ENCODE measurements at places on chromosomes 11 and 22.

DNA sequence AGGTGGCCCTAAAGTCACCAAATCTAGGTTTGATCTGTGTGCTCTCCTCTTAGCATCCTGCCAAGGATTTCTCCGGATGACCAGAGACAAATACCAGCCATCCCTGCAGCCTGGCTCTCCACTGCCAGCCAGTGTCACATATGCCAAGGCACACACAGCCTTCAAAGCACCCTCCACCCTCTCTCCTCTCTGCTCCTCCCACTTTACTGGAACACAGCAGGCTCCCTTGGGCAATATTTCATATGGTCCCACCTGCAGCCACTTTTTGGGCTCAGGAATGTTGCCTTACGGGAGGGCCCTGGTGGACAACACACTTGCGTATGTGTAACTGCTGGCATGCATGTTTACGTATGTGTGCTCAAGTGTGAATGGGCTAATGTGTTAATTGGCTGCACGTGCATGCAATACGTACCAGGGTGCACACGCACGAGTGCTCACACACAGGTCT lies 183.9 kb downstream of the CEP164 start:
- no peak for DNase-seq

DNA sequence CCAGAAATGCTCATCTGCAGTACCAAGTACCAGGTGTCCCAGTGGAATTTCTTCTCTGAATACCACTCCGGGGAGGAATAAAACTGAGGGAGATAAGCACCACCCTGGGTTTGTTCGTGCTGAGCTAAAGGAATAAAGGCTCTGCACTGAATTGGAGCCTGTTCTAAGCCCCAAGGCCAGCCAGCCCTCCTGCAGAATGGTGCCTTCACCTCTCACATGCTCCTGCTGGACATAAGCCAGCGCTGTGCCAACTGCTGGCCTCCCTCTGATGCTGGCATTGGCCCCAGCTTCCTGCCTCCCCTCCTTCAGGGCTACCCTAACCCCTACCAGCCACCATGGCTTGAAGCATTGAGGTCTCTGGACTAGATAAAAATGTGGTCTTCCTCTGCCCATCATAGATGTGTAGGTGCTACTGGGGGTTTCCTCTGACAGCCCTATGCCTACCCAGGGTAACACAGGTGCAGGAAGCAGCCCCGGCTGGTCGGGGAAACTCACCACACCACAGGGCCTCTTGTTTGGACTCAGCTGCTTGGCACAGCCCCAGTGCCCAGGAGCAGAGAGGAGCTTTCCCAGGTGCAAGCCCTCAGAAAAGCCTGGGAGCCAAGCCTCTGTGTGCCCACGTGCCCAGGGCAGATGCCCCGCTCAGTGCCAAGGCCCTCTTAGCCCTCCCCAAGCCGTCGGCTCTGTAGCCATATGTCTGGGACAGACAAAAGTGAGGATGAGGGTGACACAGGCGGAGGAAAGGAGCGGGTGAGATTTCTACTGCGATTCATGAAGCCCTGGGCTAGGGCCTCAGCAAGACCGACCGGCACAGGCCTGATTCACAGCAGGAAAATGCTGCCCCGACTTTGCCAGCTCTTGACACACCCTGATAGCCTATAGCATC lies 34.1 kb upstream of the JAM3 start:
- no peak for DNase-seq

DNA sequence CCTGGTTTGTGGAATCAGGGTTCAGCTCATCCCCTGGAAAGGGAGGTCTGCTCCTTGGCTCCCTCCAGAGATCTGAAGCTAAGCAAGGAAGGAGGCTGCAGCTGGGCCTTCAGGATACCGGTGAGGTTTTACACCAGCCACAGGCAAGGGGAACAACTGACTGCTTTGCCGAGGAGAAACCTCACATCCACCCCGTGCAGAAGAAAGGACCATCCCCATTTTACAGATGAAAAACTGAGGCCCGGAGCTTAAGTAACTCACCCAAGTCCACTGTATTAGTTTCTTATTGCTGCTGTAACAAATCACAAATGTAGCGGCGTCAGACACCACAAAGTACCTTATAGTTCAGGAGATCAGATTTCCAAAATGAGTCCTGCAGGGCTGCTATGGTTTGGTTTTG lies 173.7 kb downstream of the MN1 start:
- DNase-seq, result no peak

- no peak for DNase-seq
Measured at GRCh38 chr11:69942333-69942820, 123.2 kb upstream of the FGF3 start.

DNA sequence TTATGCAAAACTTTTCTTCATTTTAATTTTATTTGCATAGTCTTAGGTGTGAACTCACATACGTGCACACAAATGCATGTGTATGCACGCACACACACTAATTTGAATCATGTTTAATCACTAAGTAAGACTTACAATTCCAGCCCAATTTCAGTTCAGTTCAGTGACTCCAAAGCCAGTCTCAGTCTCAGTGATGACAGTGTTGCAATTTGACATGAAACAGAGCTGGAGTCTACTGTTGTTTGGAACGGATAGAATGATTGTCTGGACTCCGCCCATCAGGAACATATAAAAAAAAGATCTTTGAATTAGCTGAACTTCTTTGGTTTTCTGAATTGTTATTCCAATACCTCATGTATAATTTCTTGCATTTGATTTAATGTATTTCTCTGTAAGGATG lies 14.9 kb upstream of the OR51S1 start:
- DNase-seq, result no peak

DNA sequence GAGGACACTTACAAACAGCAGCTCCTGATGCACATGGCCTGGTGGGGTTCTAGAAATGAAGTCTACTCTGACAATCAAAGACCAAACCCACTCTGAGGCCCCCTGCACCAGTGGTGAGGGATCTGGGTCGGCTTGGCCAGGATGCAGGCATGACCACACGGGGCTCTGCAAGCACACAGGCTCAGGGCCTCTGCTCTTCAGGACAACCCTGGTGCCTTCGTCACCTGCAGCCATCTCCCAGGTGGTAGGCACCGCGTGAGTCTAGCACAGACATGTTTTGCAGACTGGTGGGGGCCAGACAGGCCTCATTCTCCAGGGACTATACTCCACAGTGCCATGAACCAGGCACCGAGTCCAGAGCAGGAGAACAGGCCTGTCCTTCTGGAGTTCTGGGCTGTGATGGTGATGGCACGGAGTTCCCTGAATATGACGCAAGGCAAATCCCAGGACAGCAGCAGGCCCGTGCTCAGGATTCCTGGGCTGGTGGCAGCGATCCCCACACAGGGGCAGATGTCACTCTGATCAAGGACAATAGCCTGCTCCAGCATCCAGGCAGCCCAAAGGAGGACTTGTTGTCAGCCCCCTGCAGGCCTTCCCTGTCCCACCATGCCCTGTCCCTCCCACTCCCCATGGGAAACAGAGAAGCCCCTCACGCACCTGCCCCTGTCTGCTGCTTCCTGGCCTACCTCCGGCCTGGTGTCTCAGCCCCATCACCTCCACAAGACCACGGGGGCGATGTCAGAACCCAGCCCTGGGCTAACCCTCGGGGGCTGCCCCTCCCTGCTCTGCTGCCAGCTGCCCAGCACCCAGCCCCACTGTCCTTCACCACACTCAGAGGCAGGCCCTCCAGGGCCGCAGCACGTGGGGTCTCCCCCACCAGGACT lies 36.1 kb downstream of the GNB1L start:
- no peak for DNase-seq

DNA sequence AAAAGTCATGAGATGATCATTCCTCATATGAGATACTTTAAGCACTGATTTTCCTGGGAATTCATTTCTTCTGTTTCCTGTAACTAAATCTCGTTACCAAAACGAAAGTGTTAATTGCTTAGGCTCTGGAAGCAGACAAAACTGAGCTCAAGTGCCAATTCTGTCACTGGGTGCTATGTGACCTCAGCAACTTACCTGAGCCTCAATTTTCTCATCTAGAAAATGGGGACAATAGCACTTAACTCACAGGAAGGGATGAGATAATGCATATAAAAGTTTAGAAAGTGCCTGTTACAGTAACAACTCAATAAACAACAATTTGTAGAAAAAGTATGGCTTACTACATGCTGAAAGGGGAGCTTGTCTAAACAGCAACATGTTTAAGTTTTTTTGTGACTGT lies 170.2 kb upstream of the MTMR2 start:
- DNase-seq, result no peak

- no peak for DNase-seq
Measured at GRCh38 chr11:55501014-55501413, 53.3 kb upstream of the OR4C15 start.

DNA sequence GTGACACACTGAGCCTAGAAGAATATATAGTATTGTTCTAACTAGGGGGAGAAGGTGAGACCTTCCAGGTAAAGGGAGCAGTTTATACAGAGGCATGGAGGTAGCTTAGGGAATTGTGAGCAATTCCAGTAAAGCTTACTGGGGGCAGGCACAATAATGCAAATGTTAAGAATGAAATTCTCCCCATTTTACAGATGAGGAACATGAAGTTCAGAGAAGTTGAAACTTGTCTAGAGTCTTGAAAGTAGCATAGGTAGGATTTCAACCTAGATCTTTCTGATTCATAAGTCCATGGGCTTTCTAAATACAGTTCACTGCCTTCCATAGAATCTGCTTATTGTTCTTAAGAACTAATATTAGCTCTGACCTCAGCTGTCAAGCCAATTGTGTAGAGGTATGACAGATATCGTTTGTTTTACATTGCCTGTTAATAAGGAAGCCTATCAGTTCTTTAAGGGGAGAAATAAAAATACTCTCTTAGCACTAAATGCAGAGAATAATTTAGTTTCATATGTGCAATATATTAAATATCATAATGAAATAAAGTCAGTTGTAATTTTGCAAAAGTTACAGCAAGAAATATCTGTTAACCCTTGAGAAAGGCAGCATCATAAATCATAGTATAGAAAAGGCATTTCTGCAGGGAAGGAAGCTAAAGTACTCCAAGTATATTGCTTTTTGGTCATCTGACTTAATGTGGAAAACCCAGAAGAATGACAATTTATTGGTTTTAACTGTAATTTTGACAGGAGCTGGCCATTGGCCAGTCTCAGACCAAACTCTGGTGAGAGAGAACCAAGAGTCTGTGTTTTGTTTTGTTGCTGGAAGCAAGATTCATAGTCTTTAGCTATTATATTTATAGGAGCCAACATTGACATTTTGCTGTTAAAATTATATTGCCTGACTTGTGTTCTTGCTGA lies 181.8 kb downstream of the UVRAG start:
- DNase-seq, result no peak

DNA sequence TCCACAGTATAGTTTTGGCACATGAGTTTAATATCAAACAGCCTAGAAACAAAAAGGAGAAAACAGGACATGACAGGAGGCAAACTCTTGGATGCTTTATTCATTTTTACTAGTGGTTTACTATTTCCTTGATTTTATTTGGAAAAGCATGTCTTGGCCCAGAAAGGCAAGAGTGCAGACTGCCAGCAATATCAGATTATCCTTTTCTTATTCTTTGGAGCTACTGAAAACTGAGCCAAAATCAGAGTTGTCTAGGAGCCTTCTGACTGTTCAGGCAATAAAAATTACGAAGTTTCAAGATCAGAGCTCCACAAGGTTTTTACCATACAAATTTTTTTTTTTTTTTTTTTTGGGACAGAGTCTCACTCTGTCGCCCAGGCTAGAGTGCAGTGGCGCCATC lies 16.0 kb downstream of the CELF1 start:
- DNase-seq, result no peak

DNA sequence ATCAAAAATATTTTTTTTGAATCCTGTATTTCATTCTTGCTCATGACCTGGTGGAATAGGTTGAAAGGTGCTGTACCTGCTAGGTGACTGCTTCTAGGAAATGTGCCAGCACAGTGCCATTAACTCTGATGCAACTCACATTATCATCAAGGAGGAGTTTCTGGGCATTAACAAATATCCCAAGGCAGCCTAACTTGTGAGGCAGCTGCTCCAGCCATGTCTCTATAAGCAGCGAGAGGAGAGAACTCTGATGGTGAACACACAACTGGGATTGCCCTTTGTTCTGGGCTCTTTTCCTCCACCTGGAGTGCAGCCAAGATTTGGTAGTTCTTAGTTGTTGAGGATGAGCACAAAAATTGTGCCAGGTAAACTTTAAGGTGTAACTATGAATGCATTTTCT lies 25.6 kb downstream of the HEPHL1 start:
- DNase-seq, result no peak

GRCh38 chr22:46866591-46866990 lies 104.1 kb downstream of the TBC1D22A start:
- DNase-seq, result no peak

GRCh38 chr22:37571992-37572373 lies 7.9 kb downstream of the LGALS2 start:
- no peak for DNase-seq

DNA sequence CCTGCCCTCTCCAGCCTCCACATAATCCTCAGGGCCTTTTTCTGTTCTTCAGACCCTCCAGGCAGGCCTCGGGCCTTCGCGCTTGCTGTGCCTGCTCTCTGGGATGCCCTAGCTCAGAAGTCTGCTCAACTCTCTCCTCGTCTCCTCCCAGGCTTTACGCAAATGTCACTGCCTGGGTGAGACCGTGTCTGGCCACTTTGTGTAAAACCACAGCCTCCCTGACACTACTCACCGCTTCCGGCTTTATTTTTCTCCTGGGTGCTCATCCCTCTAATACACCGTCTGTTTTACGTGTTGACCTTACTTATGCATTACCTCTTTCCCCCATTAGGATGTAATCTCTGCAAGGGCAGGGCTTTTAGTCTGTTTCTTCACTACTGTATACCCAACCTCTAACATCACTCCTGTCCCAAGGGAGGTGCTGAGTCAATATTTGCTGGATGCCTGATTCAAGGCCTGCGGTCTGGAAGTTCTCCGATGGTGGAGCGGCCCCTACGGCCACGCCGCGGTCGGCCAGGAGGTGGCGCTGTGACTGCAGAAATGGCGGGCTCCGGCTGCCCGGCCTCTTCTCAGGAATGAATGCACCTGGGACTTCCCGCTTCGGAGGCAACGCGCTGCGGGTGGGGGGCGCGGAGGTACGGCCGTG lies 58.2 kb upstream of the THY1 start:
- peak; percentile 94 for DNase-seq

DNA sequence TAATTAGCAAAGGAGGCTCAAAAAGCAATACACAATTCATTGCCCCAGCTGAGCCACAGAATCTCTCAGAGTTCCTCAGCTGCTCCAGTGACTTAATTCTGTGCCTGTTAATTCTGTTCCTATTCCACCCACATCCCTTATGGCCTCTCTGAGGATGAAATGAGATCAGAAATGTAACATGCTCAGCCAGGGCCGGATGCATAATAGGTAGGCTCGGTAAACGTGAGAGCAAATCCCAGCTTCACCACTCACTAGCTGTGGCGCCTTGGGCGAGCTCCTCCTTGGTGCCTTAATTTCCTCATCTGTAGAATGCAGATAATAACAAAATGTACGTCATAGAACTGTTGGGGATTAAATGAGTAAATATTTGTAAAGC lies 42.8 kb upstream of the DKK3 start:
- DNase-seq, result no peak

- DNase-seq, result no peak
Measured at GRCh38 chr22:26447584-26448329, 18.7 kb downstream of the ASPHD2 start.

GRCh38 chr22:27987557-27987956 lies 68.5 kb upstream of the PITPNB start:
- no peak for DNase-seq

- DNase-seq, result no peak
Measured at GRCh38 chr11:118076754-118077281, at the start of gene TMPRSS4. Gene TMPRSS4, plus strand, starts transcription at chr11:118077078. Its CDS starts 225 bp downstream, at chr11:118077303.

Data from BE2C (cell line).